ENCODE measurements at places on chromosomes 7 and 10.

- peak; percentile 22 for DNase-seq
Observed at GRCh38 chr10:3486346-3487065, 298.5 kb downstream of the KLF6 start.

DNA sequence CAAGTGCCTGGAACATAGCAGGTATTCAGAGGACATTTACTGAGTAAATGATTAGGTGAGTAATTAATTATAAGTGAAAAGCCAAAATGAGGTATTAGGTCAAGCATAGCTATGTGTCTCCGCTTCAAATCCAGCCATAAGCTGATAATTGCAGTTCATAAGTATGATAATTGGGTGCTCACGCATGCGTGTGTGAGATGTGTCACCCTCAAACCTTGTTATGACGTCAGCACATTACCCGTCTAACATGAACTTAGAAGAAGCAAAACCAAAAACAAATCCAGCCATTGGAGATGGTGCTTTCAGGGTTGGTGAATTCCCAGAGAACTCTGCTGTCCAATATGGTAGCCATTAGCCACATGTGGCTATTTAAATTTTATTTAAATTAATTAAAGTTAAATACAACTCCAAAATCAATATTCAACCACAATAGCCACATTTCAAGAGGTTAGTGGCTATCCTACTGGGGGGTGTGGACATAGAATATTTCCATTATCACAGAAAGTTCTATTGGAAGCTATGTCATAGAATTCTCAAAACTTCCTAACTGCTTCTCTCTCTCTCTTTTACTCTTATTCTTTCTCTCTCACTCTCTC, at the start of gene CPA5:
CPA5 (plus strand) TSS at position 546 of the 596 bp plus-strand sequence. CDS start 1,670 bp downstream, outside the sequence.
- DNase-seq = no peak

- peak; percentile 86 for DNase-seq
Observed at GRCh38 chr10:79101560-79102497, 33.1 kb downstream of the ZMIZ1 start.

GRCh38 chr10:29784175-29784773, 149.5 kb upstream of the SVIL start:
- no peak for DNase-seq

- DNase-seq = no peak
Observed at GRCh38 chr10:71279590-71280170, 39.4 kb upstream of the SLC29A3 start.

GRCh38 chr10:128036746-128037543, 89.3 kb downstream of the MKI67 start:
- DNase-seq = no peak
